Right forelimb (tissue), 1 donor: ENCODE measurements at places on chromosomes 6 and 20.

DNA sequence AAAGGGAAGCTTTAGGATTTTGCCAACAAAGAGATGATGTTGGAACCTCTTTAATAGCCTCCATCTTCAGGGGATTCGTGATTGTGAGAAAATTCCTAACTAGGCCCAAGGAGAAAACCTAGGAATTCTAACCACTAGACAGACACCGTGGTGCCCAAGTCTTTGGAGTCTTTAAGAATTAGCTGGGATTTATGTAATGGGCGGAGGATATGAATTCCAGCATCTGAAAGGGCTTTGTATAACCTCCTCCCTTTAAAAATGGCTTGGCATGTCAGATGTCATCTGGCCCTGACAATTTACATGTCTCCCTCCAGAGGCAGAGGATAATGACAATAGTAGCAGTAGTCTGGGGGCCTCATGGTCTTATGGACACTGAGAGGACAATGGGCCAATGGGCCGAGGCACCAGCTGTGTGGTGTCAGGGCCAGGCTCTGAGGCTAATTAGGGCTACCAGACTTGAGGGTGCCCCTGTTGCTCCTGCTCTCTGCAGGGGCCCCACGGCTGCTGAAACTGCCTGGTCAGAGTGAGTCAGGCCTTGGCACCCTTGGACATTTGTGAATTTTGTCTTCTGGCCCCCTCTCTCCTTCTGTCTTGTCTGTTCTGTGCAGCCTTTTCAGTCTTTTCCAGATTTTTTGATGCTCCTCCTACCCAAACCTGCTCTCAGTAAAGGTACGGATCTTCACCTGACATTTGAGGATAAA is 113.9 kb downstream of the EDN1 start:
- no peak for DNase-seq

- no peak for DNase-seq
Observed at GRCh38 chr6:33029328-33030184, 20.2 kb upstream of the HLA-DOA start.

DNA sequence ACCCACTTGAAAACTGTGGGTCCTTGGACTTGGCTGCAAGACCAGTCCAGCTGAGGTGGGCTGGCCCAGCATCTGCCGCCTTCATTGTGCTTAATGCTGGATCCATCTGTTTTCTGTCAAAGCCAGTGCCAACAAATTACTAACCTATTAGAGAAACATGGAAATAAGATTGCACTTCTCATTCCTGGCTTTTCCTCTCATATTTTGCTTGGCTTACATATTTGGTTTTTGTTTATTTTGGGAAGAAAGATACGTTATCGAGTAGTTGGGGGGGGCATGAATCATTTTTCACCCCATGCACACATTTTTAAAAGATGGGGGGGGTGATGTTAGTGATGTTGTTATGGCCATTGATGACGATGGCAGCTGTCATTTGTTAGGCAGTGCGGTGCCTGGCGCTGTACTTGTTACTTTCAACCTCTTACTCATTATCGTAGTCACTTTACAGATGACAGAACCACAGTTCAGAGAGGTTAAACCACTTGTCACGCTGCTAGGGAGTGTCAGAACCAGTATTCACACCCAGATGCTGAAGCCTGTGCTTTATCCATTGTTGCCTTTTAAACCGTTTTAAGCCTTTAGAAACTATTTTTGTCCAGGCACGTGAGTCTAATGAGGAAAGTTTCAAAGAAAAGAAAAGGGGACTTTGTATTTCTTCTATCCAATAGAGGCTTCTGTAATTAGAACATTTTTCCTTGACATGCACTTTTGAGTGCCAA is 180.0 kb downstream of the TMEM242 start:
- DNase-seq = no peak

GRCh38 chr6:105929626-105930025 is 156.5 kb upstream of the PRDM1 start:
- DNase-seq = no peak

- DNase-seq = peak; percentile 83
Observed at GRCh38 chr6:121436960-121437850, 1.8 kb downstream of the GJA1 start.

GRCh38 chr6:69868252-69868804 is 2.0 kb downstream of the COL19A1 start:
- no peak for DNase-seq

DNA sequence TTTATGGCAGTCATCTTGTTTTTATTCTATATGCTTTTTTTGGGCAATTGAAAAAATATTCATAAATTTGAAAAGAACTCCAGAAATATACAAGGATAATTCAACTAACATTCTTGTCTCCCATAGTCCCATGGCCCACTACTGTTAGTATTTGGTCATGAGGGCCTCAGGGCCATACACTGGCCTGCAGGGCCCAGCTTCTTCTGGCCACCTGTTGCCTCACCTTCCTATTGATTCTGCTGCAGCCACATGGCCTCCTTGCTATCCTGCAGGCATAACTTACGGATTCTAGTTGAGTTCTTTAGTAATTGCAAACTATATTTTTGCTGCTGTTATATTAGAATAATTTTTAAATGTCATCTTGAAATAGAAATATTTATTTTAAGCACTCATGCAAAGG is 72.6 kb downstream of the SCAND1 start:
- DNase-seq = no peak

- DNase-seq = no peak
Observed at GRCh38 chr6:7033202-7033601, 74.6 kb upstream of the RREB1 start.

GRCh38 chr6:117205876-117206275 is 59.5 kb upstream of the VGLL2 start:
- DNase-seq = no peak

- no peak for DNase-seq
Observed at GRCh38 chr6:138719744-138720143, 53.8 kb upstream of the CCDC28A start.

- DNase-seq = no peak
Observed at GRCh38 chr6:107458672-107459282, 587 bp downstream of the PDSS2 start.

DNA sequence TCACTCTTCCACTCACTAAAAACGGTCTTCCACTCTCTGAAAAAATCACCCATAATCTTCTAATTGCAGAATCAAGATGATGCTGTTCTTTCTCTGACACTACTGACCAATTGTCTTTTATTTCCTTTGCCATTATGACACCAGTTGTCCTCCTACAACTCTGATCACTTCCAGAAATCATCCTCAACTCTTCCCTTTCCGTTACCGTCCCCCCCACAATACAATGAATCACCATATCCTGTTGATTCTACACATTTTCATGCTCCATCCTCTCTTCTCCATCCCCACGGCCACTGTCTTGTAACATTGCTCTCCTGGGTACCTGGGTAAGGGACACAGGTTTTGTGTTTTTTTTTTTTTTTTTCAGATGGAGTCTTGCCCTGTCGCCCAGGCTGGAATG is 2.5 kb upstream of the PPP2R5D start:
- DNase-seq = no peak

GRCh38 chr6:38056361-38056760 is 236.8 kb downstream of the ZFAND3 start:
- DNase-seq = no peak

DNA sequence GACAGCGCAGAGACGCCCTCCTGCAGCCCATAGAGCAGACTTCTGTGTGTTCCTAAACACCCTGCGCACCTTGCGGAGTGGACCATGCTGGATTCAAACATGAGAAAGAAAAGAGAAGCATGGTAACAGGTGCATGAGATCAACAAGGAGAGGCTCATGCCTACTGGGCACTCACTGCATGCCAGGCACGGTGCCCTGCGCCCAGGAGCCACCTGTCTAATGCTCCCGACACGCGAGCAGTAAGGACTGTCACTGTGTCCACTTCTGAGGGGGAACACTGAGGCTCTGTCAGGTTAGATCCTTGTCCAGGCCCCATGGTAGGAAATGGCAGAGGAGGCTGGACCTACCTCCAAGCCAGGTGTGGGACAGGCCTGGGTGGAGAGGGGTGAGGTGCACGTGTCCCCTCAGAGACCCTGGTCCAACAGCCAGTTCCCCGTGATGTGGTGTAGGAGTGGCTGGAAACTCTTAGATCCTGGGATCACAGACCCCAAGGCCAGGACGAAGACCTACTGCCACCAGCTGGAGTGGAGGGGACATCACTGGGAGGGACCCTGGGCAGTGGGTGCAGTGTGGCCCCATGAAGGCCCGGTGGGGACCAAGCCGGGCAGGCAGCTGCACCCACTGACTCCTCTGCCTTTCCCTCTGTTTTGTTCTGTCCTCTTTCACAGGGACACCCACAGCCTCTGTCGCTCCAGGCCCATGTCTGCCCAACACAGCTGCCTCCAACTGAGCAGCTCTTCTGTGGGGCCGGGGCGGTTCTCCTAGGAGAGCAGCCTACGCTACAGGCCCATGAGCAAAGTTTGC is 29.5 kb downstream of the ZBP1 start:
- no peak for DNase-seq

DNA sequence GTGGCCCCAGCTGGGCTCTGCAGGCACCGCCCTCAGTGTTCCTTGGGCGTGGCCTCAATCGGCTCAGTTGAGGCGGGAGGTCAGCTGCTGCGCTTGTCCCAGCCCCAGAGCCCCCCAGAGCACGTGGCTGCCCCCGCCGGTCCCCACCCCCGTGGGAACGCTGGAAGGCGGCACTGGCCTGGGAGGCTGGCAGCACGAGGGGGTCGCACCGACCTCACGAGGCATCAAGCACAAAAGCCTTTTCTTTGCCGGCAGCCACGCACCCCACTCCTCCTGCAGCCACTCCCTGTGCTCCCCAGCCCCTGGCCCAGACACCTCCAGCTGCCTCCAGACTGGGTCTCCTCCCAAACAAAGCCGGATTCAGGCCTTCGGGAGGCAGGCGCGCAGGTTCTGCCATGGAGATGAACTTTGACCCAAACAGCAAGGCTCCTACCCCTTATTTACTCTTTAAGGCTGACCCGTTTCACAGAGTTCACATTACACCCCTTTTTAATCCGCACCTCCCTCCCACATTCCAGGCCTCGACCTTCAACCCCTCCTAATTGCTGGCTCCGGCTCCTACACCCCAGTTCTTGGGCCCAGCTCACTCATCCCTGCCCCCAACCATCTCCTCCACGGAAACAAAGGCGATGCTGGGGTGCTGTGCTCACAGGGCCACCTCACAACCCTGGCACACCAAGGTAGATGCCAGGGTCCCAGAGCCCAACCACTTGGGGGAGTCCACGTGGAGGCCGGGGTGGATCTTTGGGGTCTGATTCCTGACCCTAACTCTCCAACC is 111.7 kb downstream of the NOL4L start:
- DNase-seq = no peak

- no peak for DNase-seq
Observed at GRCh38 chr20:26276554-26277210, 580.0 kb upstream of the ZNF337 start.

DNA sequence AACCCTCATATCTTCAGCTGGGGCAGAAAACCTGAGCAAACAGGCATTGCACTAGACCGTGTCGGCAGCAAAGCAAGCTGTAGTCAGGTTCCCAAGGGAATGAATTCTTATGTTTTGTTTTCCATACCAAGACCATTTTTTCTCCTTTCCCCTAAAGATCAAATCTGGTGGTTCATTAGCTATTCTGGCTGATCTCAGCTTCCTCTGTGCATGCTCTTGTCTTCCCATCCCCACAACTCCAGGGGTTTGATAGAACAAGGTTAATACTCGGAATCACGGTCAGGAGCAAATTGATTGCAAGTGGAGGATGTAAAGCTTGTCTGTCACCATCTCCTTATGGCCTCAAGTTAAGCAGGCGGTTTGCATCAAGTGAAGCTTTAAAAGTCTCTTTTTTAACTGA is 778.8 kb downstream of the KIF16B start:
- DNase-seq = no peak

- no peak for DNase-seq
Observed at GRCh38 chr6:19432966-19433498, 404.1 kb upstream of the ID4 start.

- DNase-seq = no peak
Observed at GRCh38 chr6:41713650-41714291, 21.6 kb downstream of the TFEB start.

DNA sequence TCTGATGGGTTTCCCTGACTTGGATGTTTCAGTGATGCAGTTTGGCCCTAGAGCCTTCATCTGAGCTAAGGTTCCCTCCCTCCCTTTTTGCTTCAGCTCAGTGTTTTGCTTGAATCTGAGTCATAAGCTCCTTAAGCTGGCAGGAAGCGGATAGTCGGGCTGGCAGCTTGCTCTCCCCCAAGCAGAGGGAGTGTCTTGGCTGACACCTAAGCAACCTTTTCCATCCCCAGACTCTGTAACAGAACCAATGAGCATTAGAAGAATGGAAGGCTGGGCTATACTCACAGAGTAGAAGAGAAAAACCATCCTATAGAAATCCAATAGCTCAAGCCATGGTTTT is 98.3 kb downstream of the HAO1 start:
- DNase-seq = peak; percentile 68

DNA sequence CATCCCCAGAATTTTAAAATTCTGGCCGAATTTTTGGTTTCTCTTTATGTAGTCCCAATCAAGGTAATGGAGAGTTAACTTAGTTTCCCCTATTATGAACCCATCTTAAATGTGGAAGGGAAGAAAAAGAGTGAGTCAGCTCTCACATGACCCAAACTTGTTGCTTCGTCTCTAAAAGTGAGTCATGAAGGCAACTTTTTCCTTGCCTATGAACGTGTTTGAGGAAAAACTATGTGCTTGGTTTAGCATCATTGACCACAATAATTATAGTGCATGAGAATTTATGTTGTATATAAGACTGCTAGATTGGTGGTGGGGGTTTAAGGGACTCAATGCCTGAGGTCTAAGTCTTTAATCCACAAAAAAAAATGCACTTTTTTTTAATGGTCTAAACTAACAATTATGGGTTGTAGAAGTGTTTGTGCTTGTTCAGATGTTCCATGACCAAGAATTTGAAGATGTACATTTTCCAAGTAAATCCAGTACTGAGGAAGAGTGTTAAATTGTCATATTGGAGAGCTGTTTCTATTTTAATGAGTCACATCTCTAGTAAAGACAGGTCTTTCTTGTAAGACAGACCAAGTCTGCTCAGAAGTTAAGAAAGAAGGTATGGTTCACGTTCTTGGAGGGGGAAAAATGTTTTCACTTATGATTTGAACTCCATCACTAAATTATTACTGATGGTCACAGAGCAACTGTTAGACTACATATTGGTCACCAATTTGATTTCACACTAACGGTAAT is 409.9 kb upstream of the MARCKS start:
- no peak for DNase-seq

DNA sequence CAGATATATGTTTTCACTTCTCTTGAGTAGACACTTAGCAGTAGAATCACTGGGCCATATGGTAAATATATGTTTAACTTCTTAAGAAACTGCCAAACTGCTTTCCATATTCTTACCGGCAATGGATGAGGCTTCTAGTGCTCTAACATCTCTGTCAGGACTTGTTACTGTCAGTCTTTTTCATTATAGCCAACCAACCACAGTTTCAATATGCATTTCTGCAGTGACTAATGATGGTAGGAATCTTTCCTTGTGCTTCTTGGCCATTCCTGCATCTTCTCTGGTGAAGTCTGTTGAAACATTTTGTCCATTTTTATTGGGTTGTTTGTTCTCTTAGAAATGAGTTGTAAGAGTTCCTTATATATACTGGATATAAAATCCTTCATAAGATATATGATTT is 66.0 kb upstream of the SYNDIG1 start:
- no peak for DNase-seq

DNA sequence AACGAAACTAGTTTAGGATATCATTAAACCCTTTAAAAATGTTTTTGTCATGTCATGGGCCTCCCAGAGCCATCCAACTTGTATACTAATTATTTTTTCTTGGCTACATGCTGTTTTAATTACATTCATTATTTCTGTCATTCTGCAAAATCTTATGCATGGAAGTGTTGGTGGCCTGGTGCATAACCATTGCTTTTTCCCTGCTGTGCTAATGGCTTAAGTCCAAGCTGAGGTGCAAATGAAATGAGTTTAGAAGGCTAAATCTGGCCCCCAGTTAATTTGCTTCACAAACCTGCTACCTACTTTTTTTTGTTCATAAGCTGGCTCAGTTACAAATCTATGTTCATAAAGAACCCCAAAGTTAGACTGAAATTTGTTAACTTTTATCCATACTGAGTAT is 1249.9 kb downstream of the EPHA7 start:
- no peak for DNase-seq
